ENCODE measurements at places on chromosomes 6 and 20. TPM values are rescaled to one million over a fixed set of nuclear protein-coding genes. Genes with fewer than 3 reads are reported as not detected.

GRCh38 chr20:13778827-13779226 lies 5.9 kb downstream of the ESF1 start:
- DNase-seq = no peak

IRF4 gene
- total RNA-seq = 0.05 TPM

GRCh38 chr20:33311996-33312395 lies 29.0 kb downstream of the BPIFB1 start:
- no peak for DNase-seq

ZDHHC14 gene
- 8.4 TPM for total RNA-seq

DNA sequence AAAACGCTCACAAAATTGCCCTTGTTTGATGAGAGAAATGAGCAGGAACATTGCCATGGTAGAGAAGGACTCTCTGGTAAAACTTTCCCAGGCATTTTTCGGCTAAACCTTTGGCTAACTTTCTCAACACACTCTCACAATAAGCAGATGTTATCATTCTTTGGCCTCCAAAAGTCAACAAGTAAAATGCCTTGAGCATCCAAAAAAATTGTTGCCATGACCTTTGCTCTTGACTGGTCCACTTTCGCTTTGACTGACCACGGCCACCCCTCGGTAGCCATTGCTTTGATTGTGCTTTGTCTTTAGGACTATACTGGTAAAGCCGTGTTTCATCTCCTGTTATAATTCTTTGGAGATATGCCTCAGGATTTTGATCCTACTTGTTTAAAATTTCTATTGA lies 41.1 kb upstream of the PREP start:
- DNase-seq = no peak

SLC32A1 gene
- not detected for total RNA-seq

GRCh38 chr6:164720-165119 lies 127.6 kb upstream of the DUSP22 start:
- DNase-seq = no peak

DNA sequence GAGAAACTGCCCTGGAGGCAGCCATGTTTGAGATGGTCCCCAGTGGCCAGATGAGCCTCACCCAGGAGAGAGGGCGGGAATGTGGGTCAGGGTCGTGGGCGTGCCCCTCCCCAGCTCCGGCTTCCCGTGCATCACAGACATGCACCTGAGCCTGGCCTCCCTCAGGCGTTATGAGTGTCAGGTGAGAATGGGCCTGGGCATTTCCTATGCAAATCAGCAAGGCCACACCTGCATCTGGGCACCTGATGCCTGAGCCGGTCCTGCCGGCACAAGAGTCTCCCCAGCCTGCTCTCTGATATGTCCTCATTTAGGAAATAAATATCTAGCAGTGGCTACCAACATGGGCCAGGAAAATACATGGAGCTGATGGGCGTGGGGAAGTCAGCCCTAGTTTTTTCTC lies 82.4 kb downstream of the RAMACL start:
- DNase-seq = no peak

RBPJL gene
- total RNA-seq = not detected

DNA sequence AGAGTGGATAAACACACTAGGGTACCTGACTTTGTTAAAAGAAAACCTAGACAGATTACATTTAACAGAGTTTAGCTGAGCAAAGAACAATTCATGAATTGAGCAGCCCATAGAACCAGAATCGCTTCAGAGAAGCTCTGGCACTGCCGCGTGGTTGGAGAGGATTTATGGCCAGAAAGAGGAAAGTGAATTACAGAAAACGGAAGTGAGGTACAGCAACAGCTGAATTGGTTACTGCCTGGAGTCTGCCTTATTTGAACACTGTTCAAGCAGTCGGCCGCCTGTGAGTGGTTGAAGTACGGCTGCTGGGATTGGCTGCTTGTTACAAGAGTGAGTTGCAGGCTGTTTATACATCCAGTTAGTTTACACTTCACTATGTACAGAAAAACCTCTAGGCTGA lies 253.8 kb upstream of the CDYL start:
- DNase-seq = no peak

DNA sequence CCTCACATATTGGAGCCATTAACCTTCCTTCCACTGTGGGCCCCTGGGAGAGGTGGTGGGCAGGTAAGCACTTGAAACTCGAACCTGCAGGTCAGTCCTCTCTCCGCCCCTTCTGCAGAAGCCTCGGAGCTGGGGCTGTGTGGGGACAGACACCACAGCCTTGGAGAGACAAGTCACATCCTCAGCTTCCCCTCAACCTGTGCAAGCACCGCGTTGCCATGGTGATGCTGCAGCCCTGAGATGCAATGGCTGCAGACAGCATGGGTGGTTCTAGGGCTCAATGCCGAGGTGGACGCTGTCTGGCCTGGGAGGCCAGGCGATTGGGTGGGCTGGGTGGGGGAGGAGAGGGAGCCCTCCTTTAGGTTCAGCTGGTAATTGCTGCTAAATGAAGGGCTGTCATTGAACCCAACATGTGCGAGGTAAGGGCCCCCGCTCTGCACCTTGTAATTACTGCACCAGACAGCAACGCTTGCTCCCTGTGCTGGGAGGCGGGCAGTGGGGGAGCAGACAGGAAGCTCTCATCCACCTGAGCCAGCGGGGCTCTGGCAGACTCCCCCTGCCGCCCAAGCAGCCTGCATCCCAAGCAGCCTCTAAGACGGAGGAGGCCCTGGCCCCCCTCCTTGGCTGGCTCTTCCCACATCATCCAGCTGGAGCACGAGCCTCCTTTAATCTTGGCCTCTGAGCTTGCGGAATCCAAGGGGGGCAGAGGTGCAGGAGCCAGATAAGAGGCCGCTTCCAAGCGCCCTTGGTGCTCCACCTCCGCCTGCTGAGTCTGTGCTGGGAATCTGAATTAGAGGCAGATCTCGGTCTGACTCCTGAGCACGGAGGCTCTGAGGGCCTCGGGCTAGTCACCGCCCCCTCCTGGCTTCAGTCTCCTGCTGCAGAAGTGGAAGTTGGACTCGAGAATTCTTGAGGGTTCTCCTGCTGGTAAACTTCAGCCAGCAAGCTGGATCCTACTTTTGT lies 39.8 kb upstream of the CDH22 start:
- no peak for DNase-seq

ERVFRD-1 gene
- not detected for total RNA-seq

- DNase-seq = no peak
Observed at GRCh38 chr6:15970517-15970916, 158.4 kb upstream of the MYLIP start.

SGK2 gene
- total RNA-seq = 0.45 TPM

DNA sequence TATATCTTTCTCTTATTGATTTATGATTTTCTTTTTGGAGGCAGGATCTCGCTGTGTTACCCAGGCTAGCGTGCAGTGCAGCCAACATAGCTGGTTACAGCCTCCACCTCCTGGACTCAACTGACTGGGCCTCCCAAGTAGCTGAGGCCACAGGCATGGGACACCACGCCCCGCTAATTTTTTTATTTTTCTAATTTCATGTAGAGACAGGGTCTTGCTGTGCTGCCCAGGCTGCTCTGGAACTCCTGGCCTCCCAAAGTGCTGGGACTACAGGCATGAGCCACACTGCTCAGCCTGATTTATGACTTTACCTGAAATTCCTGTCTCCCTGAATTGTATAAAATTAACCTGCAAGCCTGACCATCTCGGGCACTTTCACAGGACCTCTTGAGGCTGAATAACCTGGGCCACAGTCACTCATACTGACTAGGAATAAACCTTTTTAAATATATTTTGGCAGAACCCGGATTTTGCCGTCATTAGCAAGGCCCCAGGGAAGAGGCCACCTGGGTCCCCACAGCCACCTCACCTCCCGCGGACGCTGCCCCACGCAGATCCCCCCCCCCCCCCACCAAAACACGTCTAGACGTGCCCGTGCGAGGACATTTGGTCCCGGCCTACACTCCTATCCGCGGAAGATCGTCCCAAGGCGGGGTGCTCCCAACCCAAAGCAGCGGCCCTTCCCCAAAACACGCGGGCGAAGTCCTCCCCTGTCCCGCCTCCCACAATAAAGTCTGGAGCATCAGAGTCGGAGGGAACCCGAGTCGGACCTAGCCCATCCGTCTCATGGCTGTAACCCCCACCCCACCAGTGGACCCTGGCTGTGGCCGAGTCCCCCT lies 902 bp downstream of the ZNF337 start:
- no peak for DNase-seq

DNA sequence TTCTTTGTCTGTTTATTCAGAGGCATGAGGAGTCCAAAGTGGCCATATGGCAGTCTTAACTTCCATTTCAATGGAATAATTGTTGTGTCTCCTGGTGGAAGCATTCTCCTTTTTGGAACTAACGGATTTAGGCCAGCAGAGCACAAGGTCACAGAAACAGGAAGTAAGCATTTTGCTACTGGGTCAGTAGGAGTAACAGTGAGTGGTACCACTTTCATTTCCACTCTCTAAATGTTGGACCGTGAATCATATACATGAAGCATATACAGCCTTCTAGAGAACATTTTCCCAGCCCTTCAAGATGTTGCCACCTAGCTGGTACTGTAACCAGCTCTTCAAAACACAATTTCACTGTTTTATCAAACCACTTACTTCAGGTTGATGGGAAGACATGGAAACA lies 182.8 kb downstream of the EYS start:
- DNase-seq = no peak

GRCh38 chr6:161029195-161029809 lies 37.7 kb downstream of the MAP3K4 start:
- no peak for DNase-seq

VNN1 gene
- not detected for total RNA-seq

GRCh38 chr6:157244175-157244574 lies 79.1 kb downstream of the TMEM242 start:
- no peak for DNase-seq

DNA sequence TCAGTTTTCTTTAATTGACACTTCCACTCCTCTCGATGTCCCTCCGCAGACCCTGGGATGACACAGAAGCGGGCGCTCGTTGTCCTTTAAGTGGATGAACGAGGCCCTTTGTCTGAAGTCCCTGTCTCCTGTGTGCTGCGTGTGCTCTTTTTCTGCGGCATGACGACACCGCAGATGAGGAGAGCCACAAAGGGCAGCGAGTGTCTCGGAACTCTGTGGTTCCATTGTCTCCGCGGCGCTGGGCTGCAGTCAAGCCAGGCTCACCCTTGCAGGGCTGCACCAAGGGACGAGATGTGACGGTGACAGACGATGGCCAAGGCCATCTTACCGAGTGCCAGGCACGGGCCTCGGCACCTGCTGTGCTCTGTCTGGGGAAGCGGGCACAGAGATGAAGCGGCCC lies 10.6 kb downstream of the PRR18 start:
- DNase-seq = no peak

DNA sequence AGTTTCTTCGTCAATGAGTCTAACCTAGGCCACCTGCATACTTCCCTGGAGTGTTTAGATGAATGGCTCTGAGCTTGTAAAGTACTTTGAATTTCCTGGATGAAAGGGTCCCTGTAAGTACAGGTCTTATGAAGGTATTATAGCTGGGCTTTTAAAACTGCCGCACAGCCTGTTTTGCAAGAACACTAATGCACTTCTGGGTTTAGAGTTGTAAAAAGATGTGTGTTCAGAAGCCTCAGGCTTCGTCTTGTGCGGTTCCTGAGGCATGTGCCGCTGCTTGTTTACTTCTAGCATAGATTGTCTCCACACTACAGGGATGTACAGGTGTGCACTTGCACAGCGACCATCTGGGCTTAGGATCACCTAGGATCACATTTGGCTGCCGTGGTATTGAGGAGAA lies 324.5 kb downstream of the SOX4 start:
- DNase-seq = no peak

GRCh38 chr20:4896119-4896702 lies 105.1 kb downstream of the SLC23A2 start:
- no peak for DNase-seq

HFE gene
- total RNA-seq = 7.5 TPM

SMOC2 gene
- total RNA-seq = 56.3 TPM

DNA sequence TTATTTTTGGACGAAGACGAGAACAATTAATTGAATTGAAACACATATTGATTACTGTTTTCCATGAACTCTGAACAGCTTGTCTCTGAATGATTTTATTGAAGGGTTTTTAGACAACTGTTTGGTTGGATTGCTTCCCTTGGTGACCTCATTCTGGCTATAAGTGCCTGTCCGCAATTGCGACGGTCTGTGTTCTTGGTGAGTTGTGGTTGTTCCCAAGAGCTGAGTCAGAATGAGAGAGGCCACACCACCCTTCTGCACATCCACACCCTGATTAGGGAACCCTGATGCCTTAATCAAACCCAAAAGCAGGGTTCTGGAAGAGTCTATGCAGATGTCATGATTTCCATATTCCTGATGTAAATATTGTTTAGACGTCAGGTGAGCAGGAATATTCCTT lies 747.0 kb downstream of the PTPRT start:
- no peak for DNase-seq

DNA sequence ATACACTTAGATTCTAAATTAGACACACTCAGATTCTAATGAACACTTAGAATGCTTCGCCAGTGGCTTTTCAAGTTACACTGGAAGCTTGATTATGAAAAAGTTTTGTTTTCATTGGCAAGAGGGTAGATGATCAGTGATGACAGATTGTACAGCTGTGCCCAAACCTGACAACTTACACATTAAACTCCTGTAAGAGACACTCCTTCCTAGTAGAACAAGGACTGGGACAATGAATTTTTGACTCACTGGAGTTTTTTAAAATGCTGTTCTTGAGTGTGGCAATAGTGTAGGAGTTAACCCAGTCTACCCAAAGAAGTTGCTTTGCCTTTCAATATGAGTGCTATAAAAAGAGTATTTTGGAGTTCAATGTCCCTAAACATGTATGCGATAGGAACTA lies 140.8 kb downstream of the SLC16A10 start:
- no peak for DNase-seq

- DNase-seq = peak; percentile 74
Observed at GRCh38 chr6:43297644-43298564, at the start of gene SLC22A7. Gene SLC22A7, plus strand, starts transcription at chr6:43298260. Its CDS starts 99 bp downstream, at chr6:43298359.

GRCh38 chr20:61460261-61461052 lies 208.4 kb downstream of the CDH4 start:
- DNase-seq = no peak

RRAGD gene
- 17.9 TPM for total RNA-seq

GRCh38 chr6:106981926-106982325 lies 7.4 kb upstream of the CD24 start:
- no peak for DNase-seq

BPIFB4 gene
- not detected for total RNA-seq

SLC35D3 gene
- total RNA-seq = not detected

BPIFB2 gene
- total RNA-seq = not detected

GRCh38 chr6:41784581-41785171 lies 2.8 kb upstream of the TOMM6 start:
- peak; percentile 48 for DNase-seq

DNA sequence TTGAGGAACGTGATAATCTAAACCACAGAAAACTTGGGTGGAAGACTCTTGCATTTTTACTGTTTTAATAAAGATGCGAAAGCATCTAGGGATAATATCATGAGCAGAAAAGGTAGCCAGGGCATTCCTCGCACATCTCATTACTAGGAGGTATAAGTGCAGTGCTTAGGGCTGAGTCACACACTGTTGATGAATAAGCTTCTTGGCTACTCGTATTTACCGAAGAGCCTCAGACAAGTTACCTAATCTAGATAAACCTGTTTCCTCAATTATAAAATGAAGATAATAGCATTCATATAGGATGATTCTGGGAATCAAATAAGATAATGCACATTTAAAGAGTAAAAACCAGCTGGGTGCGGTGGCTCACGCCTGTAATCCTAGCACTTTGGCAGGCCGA lies 780 bp upstream of the KIAA0319 start:
- no peak for DNase-seq

CST9 gene
- total RNA-seq = not detected

Measured in chondrocyte (in vitro differentiated cells).